ENCODE measurements at places on chromosomes 11 and 22. TPM values are rescaled to one million over a fixed set of nuclear protein-coding genes. Genes with fewer than 3 reads are reported as not detected.

- peak; percentile 83 for DNase-seq
Measured at GRCh38 chr11:64028398-64029115, 7.2 kb upstream of the FLRT1 start.

DNA sequence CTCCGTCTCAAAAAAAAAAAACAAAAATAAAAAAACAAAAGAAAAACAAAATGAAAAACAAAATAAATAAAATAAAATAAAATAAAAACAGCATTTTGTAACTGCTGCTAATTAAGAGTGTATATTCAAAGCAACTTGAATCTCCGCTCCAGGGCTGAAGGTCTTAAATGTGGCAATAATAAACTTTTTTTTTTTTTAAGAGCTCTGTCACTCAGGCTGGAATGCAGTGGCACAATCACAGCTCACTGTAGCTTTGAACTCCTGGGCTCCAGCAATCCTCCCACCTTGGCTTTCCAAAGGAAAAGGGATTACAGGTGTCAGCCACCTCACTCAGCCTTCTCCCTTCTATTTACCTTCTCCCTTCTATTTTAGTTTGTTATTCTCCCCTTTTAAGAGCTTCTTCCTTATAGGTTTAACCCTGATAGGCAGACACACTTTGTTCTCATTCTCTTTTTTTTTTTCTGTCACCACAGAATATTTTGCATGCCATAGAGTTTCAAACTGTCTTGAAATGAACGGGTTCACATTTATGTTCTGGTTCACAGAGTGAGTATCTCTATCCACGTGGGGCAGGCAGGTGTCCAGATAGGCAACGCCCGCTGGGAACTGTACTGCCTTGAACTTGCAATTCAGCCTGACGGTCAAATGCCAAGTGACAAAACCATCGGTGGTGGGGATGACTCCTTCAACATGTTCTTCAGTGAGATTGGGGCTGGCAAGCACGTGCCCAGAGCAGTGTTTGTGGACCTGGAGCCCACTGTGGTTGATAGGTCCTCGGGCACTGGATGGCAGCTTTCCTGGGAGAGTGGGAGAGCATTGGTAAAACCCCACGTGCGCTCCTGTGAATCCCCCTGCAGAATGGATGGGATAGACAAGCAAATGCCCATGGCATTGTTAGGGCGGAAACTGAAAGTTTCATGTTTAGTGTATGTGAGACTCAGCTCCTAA lies 19.4 kb downstream of the LRRC74B start:
- DNase-seq: no peak

- DNase-seq: no peak
Measured at GRCh38 chr11:117396970-117397369, 69.3 kb downstream of the CEP164 start.

DNA sequence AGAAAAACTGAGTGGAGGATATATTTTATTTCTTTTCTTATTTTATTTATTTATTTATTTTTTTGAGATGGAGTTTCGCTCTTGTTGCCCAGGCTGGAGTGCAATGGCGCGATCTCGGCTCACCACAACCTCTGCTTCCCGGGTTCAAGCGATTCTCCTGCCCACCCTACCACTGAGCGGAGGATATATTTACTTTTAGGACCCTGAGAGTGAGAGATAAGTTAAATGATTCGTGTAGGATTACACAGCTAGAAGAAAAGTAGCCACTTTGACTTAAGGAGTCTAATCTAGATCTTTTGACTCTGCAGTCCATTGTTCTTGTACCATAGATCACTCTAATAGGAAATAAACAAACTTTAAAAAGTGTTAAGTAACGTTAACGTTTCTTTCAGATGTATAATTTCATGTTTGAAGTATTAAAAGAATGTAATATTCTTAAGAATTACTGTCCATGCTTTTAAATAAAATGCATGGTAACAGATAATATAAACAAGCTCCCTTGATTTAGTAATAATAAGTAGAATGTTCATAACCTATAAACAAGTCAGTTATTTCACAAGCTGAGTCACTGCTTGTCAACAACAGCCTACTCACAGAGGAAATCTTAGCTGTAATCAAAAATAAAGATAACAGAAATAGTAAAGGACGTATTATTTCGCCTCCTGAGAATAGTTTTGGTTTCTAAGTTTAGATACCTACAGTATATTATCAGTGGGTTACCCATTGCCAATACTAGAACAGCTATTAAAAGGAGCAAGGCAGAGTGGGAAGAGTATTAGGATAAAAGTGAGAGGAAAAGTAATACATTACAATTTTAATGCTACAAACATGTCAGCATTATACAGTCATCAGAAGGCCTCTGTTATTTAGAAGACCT lies 18.6 kb downstream of the USP47 start:
- DNase-seq: no peak

DNA sequence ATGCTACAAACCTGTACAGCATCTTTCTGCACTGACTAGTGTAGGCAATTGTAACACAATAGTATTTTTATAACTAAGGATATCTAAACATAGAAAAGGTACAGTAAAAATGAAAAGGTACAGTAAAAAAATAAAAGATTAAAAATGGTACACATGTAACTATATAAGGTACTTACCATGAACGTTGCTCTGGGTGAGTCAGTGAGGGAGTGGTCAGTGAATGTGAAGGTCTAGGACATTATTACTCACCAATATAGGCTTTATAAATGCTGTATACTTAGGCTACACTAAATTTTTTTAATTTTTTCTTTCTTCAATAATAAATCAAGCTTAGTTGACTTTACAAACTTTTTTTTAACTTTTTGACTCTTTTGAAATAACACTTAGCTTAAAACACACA lies 59.9 kb downstream of the EIF3M start:
- DNase-seq: no peak

- no peak for DNase-seq
Measured at GRCh38 chr11:10663990-10664389, 29.6 kb downstream of the IRAG1 start.

Gene NLRP14
- polyA plus RNA-seq: 0.68 TPM

DNA sequence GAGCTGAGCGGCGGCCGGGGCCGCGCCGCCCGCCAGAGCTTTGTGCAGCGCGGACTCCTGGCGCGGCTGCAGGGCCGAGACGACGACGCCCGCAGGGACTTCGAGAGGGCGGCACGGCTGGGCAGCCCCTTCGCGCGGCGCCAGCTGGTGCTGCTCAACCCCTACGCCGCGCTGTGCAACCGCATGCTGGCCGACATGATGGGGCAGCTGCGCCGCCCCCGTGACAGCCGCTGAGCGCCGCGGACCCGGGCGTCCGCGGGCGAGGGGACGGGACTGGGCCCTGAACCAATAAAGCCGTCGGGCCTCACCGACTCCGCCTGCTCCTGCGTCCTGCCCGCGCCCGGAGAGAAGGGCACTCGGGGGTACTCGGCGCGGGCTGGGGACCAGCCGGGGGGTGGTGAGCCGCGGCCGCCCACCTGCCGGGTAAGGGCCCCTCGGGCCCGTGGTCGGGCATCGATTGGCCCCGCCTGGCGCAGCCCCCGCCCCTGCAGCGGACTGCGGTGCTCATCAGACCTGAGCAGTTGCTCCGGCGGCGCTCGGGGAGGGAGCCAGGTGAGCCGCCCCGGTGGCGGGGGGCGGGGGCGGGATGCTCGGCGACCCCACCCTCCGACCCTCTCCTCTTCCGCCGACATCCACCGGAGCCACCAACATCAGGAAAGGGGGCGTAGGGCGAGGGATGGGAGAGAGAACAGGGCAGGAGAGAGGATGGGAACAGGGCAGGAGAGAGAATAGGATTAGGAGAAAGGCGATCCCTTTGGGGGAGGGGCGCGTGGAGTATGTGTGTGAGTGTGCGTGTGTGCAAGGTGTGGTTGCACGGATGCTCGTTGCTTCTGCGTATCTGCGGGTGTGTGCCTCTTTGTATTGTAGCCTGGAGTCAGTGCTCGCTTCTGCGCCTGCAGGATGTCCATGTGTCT lies at the start of gene TMEM25:
TMEM25 (plus strand) TSS at position 510 of the 914 bp plus-strand sequence. CDS start 610 bp downstream, outside the sequence.
- DNase-seq: peak; percentile 61

- DNase-seq: no peak
Measured at GRCh38 chr11:47907499-47907898, 59.3 kb upstream of the NUP160 start.

Gene PYGM
- polyA plus RNA-seq: 3.2 TPM

- DNase-seq: no peak
Measured at GRCh38 chr11:122584670-122585069, 70.9 kb upstream of the UBASH3B start.

- DNase-seq: no peak
Measured at GRCh38 chr22:32776802-32777201, 24.7 kb upstream of the TIMP3 start.

- no peak for DNase-seq
Measured at GRCh38 chr22:23868580-23868979, 10.9 kb downstream of the SLC2A11 start.

All from renal cortex interstitium (tissue), 15 donors.